ENCODE measurements at places on chromosomes 3 and 15.

GRCh38 chr3:183217548-183218332 lies 35.3 kb upstream of the B3GNT5 start:
- DNase-seq: no peak

DNA sequence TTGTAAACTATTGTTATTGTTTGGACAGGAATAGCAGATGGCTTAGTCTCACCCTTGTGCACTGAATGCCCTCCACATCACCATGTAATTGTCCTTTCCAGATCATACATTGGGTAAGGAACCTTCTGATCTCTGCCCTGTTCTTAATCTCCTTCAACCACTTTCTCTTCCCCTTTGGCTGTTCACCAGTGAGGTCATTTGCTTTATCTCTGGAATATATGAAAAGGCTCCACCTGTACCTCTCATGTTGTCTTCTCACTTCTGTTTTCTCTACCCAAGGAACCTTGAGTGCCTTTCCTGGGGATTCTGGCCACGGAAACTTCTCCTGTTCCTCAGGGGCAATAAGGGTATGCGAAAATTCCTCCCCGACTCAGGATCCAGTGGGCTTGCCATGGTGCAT lies 28.5 kb downstream of the MCTP2 start:
- DNase-seq: no peak

DNA sequence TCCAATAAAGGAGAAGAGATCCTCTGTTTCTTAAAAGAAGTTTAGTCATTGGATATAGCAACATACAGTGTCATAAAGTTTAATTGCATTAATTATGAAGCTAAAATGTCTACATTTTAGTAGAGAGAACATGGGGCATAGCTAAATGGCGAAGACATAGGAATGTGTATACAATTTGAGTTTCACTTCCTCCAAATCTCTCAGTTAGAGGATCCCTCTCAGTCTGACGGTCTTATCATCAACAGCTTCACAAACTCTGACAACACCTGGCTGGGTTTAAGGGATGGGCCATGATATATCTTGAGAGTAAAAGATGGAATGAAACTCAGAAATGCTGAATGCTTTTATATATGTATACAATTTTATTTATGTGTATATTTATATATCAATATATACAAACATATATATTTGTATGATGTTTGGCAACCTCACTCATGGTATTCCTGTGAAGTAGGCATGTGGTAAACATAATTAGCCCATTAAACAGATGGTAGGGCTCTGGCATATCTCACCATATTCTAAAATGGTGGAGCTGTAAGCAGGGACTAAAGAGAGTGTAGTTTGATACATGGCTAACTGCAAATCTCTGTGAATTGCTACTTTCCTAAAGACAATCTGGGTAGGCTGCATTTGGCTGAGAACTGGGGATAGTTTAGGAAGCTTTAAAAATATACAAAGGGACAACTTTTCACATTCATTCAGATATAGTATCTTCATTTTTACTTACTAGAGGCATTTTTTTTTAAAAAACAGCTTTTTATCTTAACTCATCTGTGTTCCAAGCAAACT lies 111.6 kb downstream of the TIGIT start:
- DNase-seq: no peak

GRCh38 chr15:84598250-84598649 lies 2.6 kb upstream of the ZSCAN2 start:
- DNase-seq: no peak

- no peak for DNase-seq
These were observed 65.4 kb downstream of the TFRC start for GRCh38 chr3:196016485-196016884.
